Stimulated activated CD4-positive, alpha-beta T cell treated with anti-CD3 and anti-CD28 coated beads, Interleukin-4, amount 100 ng/mL, for 4 hours (primary cell): ENCODE measurements at places on chromosomes 7 and 10.

GRCh38 chr10:75016325-75016724 lies 95.1 kb upstream of the SAMD8 start:
- no peak for DNase-seq

DNA sequence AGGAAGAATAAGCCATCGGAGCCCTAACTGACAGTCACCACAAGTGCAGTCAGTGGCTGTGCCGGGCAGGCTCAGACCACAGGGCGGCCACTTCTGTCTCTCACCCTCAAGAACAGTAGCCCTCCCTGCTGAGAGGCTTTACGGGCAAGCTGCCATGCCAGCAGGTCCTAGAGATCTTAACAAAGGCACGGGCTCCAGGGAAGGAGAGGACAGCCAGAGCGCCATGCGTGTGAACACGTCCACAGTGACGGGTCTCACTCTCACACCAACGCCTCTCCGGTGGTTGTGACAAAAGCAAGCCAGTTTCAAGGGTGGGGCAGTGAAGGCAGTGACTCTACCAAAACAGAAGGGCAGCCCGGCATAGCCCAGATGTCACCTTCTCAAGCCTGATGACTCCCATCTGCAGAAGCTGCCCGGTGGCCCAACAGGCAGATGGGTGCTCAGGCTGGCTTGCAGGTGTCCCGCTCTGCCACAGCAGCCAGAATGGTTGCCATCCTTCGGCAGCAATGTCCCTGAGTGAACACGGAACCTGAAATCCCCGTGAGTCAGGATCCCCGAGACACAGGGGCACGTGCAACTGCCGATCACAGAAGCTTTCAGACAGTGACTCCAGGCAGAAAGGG lies 102.0 kb downstream of the FAM53B start:
- no peak for DNase-seq

- DNase-seq: no peak
These were observed 95.9 kb downstream of the FANK1 start for GRCh38 chr10:125992254-125992653.

DNA sequence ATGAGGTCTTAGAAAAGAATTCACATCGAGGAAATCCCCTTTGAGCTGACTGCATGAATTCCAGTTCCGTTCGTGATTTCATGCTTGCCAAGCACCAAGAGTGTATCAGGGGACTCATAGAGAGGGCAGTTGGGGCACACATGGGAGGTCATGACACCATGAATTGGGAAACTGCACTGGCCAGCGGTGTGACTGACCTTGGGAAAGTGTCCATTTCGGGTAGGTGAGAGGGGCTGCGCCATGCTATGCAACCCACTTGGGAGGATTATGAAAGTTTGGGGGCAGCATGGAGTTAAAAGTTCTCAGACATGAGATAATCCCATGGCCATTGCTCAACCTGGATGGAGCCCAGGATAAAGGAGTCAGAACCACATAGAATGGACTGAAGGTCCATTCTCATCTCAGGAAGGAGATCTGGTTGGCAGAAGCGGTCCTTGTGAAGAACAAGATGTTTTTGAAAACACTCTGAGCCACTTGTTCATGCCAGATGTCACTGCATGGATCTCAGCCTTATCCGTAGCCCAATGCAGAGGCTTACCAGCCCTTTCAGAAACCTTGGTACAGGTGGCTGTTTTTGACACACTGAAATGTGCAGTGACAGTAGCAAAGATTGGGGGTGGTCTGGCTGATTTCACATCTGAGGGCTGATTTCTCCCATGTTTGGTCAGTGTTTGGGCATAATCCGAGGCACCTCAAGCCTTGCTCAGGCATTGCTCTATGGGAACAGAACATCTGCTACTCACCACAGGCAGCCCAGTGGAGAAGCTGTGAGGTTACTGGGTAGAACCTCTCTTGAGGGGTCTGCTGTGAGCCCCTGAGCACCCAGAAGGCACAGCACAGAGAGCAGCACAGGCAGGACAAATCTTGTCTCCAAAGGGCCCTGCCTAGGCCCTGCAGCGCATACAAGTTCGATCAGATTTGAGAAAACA lies 252.3 kb downstream of the CXCL12 start:
- DNase-seq: no peak

DNA sequence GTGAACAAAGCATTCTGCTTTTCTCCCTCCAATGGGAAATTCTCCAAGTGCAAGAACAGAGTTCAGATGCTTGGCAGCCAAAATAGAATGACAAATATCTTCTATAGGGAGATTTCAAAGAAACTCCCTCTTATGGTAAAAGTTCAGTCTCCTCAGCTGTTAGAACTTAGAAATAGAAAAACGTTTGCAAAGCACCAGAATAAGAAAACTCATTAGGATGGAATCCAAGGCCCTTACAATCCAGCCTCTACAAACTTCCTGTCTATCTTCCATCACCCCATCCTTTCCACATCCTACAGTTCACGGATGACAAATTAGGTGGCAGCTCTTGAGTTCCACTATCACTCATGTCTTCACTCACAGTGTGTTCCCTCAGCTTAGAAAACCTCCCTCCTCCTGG lies 25.7 kb downstream of the FAM13C start:
- no peak for DNase-seq

GRCh38 chr10:78514459-78514858 lies 480.8 kb downstream of the RPS24 start:
- no peak for DNase-seq

- DNase-seq: peak; percentile 42
These were observed 905 bp downstream of the C1GALT1 start for GRCh38 chr7:7183061-7183837.
